ENCODE measurements at places on chromosomes 12 and 14. TPM values are rescaled to one million over a fixed set of nuclear protein-coding genes. Genes with fewer than 3 reads are reported as not detected.
A peak's percentile ranks its signal among the peaks of the same experiment; 100 is the strongest.

Gene SLC17A8
- not detected for total RNA-seq

Gene SERPINA9
- total RNA-seq, result not detected

Gene CDCA3
- 52.3 TPM for total RNA-seq

Gene FBXL14
- total RNA-seq, result 15.3 TPM

DNA sequence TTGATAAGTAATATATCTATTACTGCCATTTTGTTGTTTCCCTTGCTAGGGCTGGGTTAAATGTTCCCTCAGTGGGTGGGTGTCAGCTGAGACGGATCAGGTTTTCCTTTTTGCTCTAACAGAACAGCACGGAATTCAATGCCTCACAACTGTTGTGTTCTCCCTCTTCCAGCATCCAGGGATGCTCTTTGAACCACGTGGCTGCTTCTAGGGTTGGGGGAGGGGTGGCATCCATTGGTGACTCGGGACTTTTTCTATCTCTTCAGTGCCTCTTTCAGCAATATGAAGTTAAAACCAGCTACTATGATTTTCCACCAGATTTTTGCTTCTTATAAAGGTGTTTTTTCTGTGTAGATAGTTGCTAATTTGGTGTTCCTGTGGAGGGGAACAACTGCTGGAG, 884.9 kb upstream of the FOXG1 start:
- DNase-seq, result no peak

DNA sequence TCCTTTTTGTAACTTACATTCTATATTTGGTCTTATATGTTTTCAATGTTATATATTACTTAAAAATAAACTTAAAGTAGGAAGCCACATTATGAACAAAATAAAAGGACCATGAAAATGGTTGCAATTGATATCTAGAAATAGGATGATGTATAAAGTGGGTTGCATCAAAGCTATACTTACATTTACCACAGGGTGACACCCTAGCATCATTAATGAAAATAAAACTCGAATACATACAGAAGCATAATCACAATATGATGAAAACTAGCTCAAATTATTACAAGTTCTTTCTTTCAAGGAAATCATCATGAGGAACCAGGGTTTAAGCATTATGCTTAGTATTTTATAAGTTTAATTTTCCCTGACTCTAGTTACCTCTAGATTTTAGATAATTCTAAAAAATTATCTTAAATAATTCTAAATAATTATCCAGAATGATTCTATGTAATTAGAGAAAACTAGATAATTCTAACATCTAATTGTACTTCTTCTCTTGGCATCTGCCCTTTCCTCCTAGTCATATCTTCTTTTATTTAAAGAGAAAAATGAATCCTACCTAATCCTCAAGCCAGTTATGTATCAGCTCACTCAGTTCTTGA, 31.2 kb downstream of the TAS2R7 start:
- peak; percentile 60 for DNase-seq

- DNase-seq, result no peak
Observed at GRCh38 chr14:94052199-94052598, 26.1 kb downstream of the OTUB2 start.

DNA sequence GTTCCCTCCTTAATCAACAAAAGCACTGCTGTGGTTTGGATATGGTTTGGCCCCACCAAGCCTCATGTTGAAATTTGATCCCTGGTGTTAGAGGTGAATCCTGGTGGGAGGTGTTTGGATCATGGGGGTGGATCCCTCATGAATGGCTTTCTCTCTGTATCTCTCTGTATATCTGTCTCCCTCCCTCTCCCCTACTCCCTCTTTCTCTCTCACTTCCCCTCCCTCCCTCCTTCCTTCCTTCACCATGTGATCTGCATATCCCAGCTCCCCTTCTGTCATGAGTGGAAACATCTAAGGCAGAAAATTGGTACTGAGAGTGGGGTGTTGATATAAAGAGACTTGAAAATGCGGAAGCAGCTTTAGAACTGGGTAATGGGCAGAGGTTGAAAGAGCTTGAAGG, 5.2 kb downstream of the GSKIP start:
- no peak for DNase-seq

- DNase-seq, result no peak
Observed at GRCh38 chr12:107544937-107545336, 140.7 kb upstream of the PWP1 start.

DNA sequence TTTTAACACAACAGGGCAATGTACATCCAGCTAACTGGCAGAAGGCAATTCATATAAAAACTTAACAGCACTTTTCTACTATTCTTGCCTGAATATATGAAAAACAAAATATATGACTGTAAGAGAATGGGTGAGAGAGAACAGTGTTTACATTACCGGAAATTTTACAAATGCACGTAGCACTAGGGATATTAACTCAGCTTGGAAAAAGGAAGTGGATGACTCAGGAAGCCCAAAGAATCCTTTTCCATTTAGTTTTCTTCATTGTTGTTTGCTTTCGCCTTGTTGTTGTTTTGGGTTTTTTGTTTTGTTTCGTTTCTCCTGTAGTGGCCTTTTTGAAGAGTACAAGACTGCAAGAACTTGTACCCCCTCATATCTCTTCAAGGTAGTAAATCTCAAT, 295.5 kb downstream of the EGLN3 start:
- DNase-seq, result no peak

GRCh38 chr12:61797266-61797665, 462.9 kb upstream of the USP15 start:
- DNase-seq, result no peak

DNA sequence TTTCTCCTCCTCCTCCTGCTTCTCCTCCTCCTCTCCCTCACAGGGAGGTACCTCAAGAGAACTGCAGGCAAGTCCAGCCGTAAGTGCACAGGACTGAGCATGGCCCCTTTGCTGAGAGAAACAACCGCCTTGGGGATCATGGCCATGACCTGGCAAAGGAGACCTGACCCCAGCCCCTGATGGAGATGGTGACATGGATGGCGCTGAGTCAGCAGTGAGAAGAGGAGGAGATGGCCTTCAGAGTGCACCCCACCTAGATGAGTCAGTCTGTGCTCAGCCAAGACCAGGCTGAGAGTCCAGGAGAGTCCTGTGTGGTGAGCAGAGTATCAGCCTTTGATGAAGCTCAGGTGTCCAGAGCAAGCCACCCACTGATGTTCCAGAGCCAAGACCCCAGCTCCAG, 36.4 kb downstream of the MEG3 start:
- DNase-seq, result no peak

GRCh38 chr12:114689075-114689994, 5.4 kb upstream of the TBX3 start:
- no peak for DNase-seq

GRCh38 chr14:104442631-104443390, 136.8 kb upstream of the C14orf180 start:
- no peak for DNase-seq

GRCh38 chr14:66530526-66530925, 22.6 kb downstream of the GPHN start:
- DNase-seq, result no peak

DNA sequence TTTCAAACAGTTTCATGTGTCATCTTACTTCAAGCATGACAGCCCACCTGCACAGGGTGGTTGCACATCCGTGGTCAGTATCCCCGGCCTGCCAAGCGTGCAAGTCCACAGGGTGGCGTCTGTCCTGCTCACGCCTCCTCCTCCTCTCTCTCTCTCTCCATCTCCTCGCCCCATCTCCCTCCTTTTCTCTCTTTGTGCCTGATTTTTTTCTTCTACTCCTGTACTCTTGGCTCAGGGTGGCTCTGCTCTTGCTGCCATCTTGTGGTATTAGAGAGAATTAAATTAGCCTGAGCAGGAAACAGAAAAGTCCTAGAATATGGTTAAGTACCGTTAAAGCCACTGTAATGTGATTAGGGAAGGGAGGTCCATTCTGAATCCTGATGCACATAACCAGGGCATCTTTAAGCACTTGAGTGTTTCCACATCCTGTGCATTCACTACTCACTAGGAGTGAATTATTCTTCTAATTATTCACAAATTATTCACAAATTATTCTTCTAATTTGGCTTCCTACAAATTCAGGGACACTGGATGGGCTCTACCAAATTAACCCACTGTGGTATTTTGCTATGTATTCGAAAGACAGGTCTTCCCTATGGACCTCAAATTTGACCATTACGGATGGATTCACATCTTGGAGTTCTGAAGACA, 25.5 kb upstream of the DTX1 start:
- peak; percentile 91 for DNase-seq

All from SK-MEL-5 (cell line).